ENCODE measurements at places on chromosomes 7 and 10.

- DNase-seq, result peak; percentile 19
Observed at GRCh38 chr7:55469271-55469681, 103.0 kb downstream of the VOPP1 start.

DNA sequence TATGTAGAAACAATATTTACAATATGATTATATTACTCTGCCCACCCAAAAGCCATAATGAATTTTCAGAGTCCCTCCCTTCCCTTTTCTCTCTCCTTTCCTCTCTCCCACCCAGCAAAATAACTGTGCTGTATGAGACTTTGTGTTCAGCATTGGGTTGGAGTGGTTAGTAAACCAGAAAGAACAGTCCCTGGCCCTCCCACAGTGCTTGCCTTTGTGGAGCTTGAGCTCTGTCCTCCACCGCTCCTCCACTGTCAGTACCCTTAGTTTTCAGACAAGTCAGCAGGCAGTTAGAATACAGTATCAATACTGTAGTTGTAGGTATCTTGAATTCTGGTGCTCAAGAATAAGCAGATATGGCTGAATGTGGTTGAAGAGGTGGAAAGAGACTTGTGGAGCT lies 92.7 kb downstream of the CDK14 start:
- DNase-seq, result no peak

DNA sequence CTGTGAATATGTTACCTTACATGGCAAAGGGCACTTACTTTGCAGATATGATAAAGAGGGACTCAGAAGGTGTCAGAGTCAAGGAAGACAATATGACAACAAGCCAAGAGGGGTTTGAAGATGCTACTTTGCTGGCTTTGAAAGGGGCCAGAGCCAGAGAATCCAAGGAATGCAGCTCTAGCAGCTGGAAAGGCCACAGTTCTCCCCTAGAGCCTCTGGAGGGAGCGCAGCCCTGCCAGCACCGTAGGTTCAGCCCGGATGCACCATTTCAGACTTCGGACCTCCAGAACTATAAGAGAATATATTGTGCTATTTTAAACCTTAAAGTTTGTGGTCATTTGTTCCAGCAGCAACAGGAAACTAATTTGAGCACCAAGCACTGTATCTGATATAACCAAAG lies 32.9 kb upstream of the WDR11 start:
- no peak for DNase-seq

GRCh38 chr7:24896031-24896501 lies 83.9 kb downstream of the OSBPL3 start:
- DNase-seq, result no peak

GRCh38 chr10:6009150-6009549 lies 31.8 kb upstream of the IL15RA start:
- DNase-seq, result no peak

GRCh38 chr10:87696922-87697745 lies 37.5 kb downstream of the PAPSS2 start:
- no peak for DNase-seq

- no peak for DNase-seq
Observed at GRCh38 chr7:12550956-12551355, 19.6 kb upstream of the SCIN start.

- no peak for DNase-seq
Observed at GRCh38 chr7:135815033-135815432, 66.4 kb upstream of the FAM180A start.

DNA sequence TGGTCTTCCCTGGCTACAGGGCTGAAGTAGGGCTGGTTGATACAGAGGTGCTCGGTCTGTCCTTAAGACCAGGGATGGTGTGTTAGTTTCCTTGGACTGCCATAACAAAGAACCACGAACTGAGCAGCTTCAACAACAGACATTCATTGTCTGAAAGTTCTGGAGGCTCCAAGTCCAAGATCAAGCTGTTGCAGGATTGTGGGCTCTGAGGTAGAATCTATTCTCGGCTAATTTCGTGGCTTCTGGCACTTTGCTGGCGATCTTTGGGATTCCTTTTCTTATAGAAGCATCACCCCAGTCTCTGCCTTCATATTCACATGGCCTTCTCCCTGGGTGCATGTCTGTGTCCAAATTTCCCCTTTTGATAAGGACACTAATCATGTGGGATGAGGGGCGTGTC lies 112.1 kb upstream of the ITGB1 start:
- no peak for DNase-seq

- peak; percentile 80 for DNase-seq
Observed at GRCh38 chr7:91089382-91089963, 174.8 kb upstream of the FZD1 start.

DNA sequence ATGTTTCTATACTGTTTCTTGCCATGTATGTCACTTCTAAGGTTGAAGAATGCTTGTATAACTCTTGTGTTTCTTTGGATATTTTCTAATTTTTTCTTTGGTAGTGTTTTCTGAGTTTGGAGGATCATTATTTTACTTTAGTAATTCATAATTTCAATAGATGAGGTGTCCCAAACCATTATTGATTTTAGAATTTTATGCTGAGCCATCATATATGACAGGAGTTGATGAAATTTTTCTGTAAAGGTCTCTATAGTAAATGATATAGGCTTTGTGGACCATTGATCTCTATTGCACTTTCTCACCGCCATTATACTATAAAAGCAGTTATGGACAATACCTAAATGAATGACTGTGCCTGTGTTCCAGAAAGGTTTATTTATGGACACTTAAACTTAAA lies 183.3 kb upstream of the PPP1R3A start:
- DNase-seq, result no peak

DNA sequence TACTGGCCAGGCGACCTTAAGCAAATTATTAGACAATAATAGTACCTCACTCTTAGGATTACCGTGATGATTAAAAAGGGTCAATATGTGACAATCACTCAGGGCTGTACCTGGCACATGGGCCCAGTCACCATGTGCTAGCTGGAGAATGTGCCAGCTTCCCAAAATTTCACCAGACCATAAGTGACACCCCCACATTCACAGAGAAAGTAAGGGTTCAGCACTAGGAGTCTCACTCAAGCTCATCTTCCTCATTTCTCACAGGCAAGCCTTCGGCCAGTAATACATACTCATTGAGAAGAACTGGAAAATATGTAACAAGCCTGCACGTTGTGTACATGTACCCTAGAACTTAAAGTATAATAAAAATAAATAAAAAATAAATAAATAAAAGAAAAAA lies 22.4 kb upstream of the C10orf71 start:
- DNase-seq, result no peak

DNA sequence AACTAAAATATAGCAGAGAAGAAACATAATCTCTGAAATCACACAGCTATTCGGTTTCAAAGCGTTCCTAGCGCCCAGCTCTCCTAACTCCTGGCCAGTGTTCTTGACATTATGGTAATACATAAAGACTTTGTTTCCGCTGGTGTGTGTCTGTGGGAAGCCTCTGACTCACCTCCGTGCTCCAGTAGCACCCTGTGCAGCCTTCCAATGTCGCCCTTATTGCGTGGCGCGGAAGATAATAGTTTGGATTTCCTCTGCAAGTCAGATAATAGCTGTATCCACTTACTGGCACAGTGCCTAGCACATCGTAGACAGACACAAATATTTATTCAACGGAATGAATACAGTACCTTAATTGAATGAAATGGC lies 570 bp downstream of the BMS1 start:
- peak; percentile 23 for DNase-seq

- no peak for DNase-seq
Observed at GRCh38 chr7:93949423-93949822, 27.9 kb downstream of the GNG11 start.

DNA sequence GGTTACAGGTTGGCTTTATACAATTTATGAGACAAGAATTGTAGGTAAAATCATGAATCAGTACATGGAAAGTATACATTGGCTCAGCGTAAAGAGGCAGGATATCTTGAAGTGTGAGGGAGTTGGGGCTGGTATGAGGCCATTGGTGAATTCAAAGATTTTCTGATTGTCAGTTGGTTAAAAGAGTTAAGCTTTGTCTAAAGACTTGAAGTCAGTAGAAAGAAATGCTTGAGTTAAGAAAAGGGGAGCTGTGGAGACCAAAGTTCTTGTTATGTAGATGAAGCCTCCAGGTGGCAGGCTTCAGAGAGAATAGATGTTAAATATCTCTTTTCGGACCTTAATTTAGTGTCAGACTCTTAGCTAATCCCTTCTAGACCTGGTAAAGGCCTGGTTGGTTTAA lies 341.0 kb downstream of the GALNT17 start:
- DNase-seq, result no peak

- DNase-seq, result no peak
Observed at GRCh38 chr10:49299816-49300139, 808 bp downstream of the C10orf71 start.

- no peak for DNase-seq
Observed at GRCh38 chr7:134071355-134072331, 55.5 kb upstream of the LRGUK start.

- no peak for DNase-seq
Observed at GRCh38 chr7:99267841-99268576, 4.6 kb upstream of the MYH16 start.

GRCh38 chr7:136198168-136198567 lies 221.0 kb upstream of the MTPN start:
- DNase-seq, result no peak

DNA sequence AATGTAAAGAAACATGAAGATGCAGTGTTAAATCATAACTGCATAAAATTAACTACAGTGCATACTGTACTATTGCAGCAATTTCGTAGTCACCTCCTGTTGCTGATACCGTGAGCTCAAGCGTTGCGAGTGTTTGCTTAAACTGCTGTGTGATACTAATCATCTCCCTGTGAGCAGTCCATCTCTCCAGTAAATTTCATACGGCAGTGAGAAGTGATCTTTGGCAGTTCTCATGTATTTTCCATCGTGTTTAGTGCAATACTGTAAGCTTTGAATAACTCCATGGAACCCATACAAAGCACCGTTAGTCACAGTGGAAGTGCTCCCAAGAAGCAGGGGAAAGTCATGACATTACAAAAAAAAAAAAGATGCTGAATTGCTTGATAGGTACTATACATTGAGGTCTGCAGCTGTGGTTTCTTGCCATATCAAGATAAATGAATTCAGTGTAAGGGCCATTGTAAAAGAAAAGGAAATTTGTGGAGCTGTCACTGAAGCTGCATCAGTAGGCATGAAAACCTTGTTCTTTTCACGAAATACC lies 360.4 kb downstream of the EXOC4 start:
- no peak for DNase-seq

GRCh38 chr10:121879476-121879875 lies 48.4 kb downstream of the ATE1 start:
- DNase-seq, result no peak

- DNase-seq, result no peak
Observed at GRCh38 chr10:62613859-62614258, 190.7 kb upstream of the ADO start.

- peak; percentile 10 for DNase-seq
Observed at GRCh38 chr10:18658271-18659124, 733 bp upstream of the ARL5B start.
